ENCODE measurements at places on chromosomes 11 and 22.
A peak's percentile ranks its signal among the peaks of the same experiment; 100 is the strongest.

DNA sequence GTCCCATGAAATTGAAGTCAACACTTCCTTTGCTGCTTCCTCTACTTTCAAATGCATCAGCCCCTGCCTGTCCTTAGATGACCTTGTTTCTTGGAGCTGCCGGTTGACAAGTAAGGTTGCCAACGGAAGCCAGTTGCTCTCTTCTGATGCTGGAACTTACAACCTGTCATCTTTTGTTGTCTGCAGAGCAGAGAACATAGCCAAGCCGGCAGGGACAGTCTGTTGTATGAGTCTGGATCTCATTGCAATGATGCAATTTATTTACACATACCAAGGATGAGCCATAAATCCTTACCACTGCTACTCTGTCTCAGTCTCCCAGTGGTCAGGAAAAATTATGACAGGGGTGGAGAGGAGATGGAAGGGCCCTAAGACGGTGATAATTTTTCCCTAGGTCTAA, 151.4 kb downstream of the BLID start:
- DNase-seq, result no peak

DNA sequence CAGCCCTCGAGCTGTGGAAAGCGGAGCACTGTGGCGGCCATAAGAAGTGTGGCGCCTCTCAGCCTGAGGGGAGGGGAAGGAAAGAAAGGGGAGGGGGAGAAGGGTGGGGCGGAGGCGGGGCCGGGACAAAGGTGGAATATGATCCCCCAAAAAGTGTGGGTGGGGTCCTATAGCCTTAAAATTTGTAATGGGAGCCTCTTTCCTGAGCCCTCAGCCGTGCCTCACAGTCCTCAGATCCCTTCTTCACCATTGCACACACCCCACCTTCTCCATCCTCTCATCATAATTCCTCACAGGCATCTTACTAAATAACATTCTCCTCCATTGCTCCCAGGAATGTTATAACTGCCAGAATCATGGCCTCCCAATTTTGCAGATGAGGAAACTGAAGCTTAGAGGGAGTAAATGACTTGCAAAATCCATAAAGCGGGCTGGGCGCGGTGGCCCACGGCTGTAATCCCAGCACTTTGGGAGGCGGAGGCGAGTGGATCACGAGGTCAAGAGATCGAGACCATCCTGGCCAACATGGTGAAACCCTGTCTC, 600 bp upstream of the RAB6A start:
- DNase-seq, result no peak

- no peak for DNase-seq
These were observed 58.6 kb downstream of the LRRC4C start for GRCh38 chr11:41400819-41401382.

DNA sequence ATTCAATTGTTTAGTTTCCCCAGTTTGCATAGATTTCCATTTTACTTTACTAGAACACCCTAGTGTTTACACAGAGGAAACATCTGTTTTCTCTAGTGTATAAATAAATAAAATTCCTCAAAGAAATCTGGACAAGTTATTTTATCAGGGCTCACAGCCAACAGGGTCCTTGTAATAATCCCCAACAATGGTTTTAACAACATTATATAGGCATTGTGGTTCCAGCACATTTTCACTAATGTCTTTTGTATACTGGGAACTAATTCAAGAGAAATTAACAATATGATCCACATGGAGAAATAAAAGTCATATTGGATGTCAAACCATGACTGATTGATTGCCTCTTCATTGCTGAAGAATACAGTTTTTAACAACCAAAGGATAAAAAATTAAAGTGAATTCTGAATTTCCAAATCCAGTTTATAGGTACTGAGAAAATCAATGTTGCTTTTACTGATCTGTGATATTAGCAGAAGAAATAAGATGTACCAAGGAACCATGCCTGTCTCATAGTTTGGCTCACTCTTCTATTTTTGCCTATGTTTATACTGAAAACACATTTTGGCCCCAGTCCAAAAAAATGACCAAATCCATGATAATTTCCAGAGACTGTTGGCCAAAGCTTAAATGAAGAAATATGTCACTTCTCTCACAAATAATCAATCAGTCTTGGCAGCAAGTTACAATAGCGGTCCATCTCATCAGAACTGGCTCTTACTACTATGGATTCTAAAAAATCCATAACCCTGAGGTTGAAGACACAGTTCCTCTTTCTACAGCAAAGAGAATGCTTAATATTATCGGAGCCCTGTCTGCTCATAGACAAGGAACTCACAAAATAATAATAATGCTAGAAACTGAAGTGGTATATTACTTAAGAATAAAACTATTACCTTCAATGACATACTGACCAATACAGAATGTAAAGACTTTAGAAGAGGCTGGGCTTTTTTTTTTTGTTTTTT, 1.4 kb upstream of the MS4A13 start:
- DNase-seq, result no peak

DNA sequence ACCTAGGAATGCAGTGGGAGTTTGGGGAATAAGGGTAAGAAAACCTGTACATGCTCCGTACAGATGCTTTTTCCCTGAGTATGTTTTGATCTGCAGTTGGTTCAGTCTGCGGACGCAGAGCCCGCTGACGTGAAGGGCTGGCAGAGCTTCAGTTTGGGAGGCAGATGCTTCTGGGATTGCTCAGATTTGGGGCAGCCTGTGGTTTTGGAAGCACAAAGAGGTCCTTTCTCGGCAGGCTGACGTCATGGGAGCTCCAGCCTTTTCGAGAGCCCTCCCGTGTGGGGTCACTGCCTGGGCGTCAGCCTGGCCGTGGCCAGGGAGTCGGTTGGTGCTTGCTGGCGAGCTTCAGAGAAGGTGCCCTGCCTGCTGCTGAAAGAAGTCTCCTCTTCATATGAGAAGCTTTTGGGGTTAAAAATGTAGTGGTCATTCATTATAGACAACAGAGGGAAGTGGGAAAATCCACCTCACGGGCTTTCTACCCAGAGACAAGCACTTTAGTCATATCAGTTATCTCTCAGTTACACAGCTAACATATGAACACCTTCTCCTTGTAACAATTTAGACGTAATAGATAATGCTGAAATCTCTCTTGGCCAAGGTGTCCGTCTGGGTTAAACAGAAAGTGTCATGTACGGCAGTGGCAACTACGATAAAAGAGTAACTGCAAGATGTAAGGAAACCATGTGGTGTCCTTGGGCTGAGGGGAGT, 26.8 kb downstream of the TPCN2 start:
- no peak for DNase-seq

DNA sequence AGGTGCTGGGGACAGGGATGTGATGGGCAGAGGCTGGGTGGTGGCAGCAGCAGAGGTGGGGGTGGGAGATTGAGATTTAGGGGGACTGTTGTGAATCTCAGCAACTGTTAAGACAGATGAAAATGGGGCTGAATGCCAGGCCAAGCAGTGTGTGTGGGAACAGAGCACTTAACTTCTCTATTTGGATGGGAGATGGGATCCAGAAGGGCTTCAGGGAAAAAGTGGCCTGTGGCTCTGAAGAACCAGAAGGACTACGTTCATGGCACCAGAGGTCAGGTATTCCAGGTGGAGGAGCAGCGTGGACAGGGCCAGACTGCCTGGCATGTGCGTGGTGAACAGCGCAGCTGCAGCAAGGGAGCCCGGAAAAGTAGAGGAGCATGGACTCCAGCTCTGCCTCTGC, 82.6 kb upstream of the SYT13 start:
- no peak for DNase-seq

GRCh38 chr11:72584293-72584938, 89.8 kb downstream of the PDE2A start:
- DNase-seq, result peak; percentile 57

GRCh38 chr11:96052921-96053651, 129.2 kb upstream of the MTMR2 start:
- DNase-seq, result no peak

DNA sequence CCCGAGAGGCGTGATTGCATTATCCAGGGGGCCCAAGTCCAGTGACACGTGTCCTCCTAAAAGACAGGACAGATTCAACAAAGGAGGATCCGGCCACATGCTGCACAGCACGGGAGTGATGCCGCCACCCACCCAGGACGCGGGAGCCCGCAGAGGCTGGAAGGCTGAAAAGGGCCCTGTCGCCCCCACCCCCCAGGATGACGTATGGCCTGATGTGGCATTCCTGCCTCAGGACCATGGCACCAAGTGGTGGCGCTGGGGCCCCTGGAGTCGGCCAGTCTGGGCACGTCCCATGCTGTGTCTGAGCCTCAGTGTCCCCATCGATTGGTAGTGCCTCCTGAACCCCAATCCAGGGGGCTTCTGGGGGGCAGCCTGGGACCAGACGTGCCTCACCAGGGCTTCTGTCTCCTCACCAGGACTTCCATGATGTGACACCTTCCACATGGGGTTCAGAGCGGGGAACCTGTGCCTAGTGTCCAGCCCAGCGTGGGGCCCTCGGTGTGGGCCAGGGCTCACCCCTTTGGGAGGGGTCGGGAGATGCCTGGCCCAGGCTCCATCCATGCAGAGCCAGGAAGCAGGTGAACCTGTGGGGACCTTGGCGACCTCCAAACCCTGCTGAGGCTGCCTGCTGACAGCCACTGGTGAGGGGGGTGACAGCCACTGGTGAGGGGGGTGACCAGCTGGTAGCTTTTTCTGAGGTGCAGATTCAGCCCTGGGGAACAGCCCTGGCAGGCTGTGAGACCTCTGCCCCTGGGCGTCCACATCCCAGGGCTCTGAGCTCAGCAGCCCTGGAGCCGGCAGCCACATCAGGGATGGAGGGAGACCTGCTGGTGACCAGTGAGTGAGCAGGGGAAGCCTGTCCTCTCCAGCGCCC, 75.3 kb downstream of the KCNQ1 start:
- no peak for DNase-seq

DNA sequence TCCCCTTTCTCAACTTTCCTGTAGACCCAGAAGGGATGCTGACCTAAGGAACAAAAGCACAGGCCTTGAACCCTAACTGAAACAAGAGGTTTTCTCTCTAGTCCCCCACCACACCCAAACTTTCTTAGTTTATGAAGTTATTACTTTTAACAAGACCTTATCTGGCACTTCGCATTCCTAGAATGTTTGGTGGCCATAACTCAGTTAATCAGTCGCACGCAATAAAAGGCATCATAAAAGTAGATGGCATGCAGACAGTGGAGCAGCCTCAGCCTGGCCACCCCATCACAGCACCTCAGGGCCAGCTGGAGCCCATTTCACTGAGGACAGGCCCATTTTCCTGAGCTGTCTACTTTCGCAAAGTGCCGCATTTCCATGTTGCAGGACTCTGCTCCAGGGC, 301.9 kb downstream of the OPCML start:
- DNase-seq, result no peak

- DNase-seq, result no peak
These were observed 71.1 kb downstream of the ARFGAP2 start for GRCh38 chr11:47105541-47105940.

- DNase-seq, result no peak
These were observed at the start of gene ADAMTS15 for GRCh38 chr11:130448416-130449309. Gene ADAMTS15 (plus strand): TSS chr11:130448645. CDS start chr11:130448974, 329 bp downstream.

DNA sequence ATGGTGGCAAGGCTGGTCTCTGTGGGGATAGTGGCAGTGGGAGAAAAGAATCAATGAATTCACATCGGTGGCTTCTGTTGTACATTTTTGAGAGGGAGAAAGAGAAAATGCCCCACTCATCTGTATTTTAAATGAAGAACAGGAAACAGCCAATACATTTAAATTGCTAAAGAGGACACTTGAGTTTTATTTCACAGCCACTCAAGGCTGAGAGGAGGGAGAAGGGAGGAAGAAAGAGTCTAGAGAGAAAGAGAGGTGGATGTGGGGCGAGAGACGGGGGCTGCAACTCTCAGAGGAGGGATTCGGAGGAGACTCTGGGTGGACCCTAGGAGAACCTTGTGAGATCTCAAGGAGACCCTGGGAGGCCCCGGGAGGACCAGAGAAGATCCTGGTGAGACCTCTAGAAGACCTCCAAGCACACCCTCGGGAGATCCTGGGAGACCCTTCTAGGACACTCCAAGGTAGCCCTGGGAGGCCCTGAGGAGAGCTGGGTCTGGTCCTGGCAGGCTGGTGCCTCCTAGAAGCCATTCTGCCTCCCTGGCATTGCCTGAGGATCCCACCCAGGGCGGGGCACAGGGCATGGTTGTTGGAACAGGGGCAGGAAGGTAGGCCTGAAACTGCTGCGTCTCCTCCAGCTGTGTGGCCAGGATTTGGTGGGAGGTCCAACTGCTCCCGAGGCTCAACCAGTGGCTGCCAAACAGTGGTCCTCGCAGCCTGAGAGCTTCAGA, 91.0 kb upstream of the SHISAL1 start:
- no peak for DNase-seq

- no peak for DNase-seq
These were observed 1331.5 kb downstream of the TBC1D22A start for GRCh38 chr22:48093981-48094380.

- no peak for DNase-seq
These were observed 7.9 kb upstream of the ETS1 start for GRCh38 chr11:128595221-128595620.

- no peak for DNase-seq
These were observed 6.7 kb downstream of the USP2 start for GRCh38 chr11:119374632-119375336.

- DNase-seq, result no peak
These were observed 20.1 kb downstream of the ADA2 start for GRCh38 chr22:17199003-17199731.

GRCh38 chr11:35780951-35781860, 118.6 kb downstream of the TRIM44 start:
- DNase-seq, result no peak

DNA sequence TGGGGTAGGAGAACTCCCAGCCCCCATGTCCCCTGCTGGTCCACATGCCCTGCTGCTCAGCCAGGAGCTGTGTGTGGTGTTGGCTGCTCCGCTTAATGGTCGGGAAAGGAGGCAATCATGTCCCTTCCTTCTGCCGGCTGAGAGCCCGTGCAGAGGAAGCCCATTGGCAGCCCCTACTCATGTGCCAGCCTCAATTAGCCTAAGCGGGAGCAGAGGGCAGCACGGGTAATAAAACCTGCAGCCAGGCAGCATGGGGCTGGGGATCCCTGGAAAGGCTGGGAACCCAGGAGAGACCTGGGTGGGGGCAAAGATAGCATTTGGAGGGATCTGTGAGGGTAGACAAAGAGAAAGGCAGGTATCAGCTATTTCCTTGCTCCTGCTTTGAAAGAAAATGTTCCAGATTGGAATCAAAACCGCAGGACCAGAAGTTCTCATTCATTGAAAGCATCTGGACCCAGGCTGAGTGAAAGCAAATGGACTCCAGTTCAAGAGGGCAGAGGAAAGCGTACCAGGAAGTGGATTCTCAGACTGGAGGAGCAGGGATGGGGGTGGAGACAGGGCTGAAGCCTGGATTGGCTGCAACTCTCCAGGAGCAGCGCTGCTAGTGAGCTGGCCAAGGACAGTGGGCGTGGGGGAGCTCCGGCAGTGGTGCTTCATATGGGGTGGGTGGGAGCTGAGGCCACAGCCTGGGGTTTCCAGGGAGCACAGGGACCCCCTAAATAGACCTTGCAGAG, 103.4 kb upstream of the NECTIN1 start:
- no peak for DNase-seq

Data from stimulated activated CD4-positive, alpha-beta T cell treated with anti-CD3 and anti-CD28 coated beads, Interleukin-1b, Interleukin-23, amount 100 ng/mL, for 4 hours (primary cell).